ENCODE measurements at places on chromosomes 6 and 20.

- DNase-seq: peak; percentile 58
Observed at GRCh38 chr6:163415620-163416556, 1.4 kb downstream of the QKI start.

GRCh38 chr20:51366155-51366886 is 176.2 kb downstream of the NFATC2 start:
- DNase-seq: no peak

DNA sequence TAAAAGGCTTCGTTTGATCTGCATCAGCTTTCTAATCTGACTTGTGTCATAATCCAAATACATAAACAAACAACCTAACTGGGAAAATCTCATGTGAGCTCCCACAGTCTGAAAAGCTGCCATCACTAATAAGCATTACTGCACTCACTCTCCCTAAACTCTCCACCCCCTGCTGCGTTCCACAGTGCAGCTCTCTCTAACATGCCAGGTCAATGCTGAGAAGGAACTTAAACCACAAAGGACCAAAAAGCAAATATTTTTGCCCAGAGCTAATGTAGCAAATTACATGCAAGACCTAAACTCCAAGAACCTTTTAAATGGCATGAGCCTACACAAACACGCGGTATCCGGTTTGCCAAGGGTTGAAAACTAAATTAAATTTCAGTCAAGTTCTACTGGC is 542.3 kb upstream of the JARID2 start:
- no peak for DNase-seq

GRCh38 chr6:1686117-1687098 is 76.7 kb downstream of the FOXC1 start:
- DNase-seq: peak; percentile 59
